ENCODE measurements at places on chromosomes 7 and 10.

DNA sequence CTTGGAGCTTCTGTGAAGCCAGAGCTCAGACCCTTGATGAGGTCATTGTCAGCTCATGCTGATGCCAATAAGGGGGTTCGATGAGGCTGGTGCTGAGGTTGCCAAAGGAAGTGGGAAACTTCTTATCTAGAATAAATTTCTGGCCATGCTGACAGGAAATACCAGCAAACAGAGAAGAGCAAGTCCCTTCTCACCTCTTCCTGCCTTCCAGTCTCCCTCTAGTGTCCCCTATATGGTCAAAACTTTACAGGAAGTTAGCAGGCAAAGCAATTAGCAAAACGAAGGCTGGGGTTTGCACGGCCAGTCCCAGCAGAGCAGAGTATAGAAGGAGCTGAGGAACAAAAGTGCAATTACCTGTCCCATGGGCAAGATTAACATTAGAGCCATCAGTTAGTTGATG lies 15.1 kb upstream of the NEUROG3 start:
- no peak for DNase-seq

DNA sequence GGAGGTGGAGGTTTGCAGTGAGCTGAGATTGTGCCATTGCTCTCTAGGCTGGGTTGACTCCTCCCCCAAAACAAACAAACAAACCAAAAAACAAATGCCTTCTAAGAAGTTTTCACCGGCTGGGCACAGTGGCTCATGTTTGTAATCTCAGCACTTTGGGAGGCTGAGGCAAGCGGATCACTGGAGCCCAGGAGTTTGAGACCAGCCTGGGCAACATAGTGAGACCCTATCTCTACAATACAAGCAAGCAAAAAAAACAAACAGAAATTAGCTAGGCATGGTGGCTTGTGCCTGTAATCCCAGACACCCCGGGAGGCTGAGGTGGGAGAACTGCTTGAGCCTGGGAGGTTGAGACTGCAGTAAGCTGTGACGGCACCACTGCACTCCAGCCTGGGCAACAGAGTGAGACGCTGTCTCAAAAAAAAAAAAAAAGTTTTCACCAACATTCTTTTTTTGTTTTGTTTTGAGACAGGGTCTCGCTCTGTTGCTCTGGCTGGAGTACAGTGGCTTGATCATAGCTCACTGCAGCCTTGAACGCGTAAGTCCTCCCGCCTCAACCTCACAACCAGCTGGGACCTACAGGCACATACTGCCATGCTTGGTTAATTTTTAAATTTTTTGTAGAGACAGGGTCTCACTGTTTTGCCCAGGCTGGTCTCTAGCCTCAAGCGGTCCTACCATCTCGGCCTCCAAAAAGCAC lies 1.3 kb upstream of the ZAN start:
- no peak for DNase-seq

DNA sequence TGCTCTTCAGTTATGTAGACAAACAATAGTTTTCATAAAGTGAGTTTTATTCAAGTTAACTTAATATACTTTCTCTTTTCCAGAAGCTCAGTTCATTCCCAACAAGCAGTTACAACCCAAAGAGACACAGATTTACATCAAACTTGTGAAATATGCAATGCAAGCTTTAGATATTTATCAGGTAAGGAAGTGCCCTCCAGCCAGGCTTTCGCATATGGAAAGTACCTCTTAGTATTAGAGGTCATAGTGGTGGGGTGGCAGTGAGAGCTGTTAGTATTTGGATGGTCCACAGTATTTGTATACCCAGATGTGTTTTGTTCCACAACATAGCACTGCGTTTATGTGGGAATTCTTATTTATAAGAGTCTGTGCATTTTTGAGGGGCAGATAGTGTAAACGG lies 32.1 kb downstream of the TRRAP start:
- no peak for DNase-seq

GRCh38 chr7:152564656-152565250 lies 111.2 kb downstream of the XRCC2 start:
- no peak for DNase-seq

DNA sequence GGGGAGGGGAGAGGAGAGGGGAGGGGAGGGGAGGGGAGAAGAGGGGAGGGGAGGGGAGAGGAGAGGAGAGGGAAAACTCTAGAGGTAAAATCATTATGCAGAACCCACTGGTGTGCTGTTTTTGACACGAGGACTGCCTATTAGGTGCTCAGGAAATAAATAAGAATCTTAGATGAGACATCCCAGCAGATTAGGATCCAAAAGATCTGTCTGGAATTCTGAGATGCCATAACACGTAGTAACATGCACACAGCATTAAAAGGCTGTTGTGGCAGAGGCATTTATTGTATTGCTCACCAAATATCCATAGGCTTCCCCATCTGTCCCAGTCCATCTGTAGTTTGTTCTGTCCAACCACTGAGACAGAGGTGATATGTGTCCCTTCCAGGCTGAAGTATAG lies 40.8 kb upstream of the KMT2E start:
- DNase-seq, result no peak

GRCh38 chr10:71575934-71576801 lies 143.4 kb downstream of the C10orf105 start:
- no peak for DNase-seq

DNA sequence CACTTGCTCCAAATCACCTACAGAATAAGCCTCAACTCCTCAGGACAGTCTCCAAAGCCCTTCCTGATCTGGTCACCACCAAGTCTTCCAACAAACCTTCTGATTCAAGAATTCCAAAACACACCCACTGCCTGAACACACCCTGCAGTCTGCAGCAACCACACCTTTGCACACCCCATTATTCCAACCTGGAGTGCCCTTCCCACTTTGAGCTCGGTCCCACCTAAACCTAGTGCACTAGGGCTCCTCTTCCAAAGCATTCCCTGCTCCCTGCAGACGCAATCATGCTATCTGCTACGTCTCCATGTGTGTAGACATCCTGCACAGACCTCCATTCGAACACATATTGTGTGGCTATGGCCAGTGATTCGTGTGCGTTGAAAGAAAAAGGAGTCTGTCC lies 289.3 kb downstream of the GRID1 start:
- DNase-seq, result no peak
